ENCODE measurements at places on chromosomes 12 and 14. TPM values are rescaled to one million over a fixed set of nuclear protein-coding genes. Genes with fewer than 3 reads are reported as not detected.

DNA sequence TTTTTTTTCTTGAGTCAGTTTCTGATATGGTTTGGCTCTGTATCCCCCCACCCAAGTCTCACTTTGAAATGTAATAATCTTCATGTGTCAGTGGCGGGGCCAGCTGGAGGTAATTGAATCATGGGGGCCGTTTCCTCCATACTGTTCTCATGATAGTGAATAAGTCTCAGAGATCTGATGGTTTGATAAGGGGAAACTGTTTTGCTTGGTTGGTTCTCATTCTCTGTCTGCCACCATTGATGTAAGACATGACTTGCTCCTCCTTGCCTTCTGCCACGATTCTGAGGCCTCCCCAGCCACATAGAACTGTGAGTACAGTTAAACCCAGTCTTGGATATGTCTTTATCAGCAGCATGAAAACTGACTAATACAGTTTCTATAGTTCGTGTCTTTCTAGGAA lies 42.9 kb downstream of the WNK1 start:
- no peak for DNase-seq

DNA sequence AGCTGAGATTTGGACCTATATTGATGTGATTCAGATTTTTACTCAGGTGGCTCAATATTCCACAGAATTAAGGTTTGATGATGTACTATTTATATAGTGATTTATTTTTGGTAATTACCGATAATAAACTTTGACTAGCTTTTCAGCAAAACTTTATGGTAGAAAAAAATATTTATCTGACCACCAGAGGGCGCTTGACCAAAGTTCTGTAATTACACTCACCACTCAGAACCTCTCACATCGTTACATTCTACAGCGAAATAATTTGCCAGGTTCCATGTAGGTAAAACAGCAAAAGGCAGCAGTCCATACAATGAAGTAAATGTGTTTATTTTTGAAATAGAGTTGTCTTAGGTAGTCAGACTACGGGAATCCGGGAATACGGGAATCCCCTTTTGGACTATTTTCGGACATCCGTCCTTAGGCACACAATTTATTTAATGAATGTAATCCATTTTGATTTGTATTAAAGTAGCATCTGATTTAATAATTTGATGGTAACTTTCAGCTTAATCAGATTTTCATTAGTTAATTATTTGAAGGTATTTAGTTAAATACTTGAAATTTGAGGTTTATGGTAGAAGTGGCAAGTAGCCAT lies 143.0 kb upstream of the DDHD1 start:
- no peak for DNase-seq

ITGB7 gene
- 1.8 TPM for total RNA-seq

- DNase-seq = no peak
These were observed 50.1 kb downstream of the CD9 start for GRCh38 chr12:6250343-6250742.

- peak; percentile 47 for DNase-seq
These were observed 441 bp downstream of the PDE3A start for GRCh38 chr12:20368651-20369304.

DNA sequence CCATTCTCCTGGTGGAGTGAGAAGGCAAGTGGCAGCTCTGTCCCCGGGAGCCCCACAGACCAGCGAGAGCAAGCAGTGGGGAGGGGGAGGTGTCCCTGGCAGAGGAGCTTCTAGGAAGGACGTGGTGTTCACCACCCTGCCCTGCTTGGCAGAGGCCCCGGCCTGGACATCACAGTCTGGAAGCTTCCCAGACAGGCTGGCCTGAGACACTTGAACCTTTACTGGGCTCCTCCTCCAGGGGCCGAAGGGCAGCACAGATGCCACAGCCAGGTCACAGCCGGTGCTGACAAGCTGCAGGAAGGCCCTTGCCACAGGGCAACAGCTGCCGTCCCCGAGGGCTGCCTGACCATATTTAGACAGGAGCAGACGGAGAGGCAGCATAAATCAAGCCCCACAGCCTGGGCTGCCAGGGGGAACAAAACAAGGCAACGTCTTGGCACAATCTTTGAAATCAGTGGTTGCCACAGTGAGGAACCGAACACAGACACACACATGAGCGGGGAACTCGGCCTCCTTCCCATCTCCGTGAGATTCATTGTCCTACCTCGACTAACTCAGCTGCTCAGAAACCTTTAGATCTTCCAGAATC lies 28.5 kb downstream of the PRIMA1 start:
- DNase-seq = peak; percentile 31

GRCh38 chr12:29743801-29744200 lies 39.9 kb downstream of the TMTC1 start:
- no peak for DNase-seq

- DNase-seq = no peak
These were observed 2.7 kb upstream of the HDAC7 start for GRCh38 chr12:47822401-47822800.

OTOGL gene
- total RNA-seq = 0.11 TPM

SOX5 gene
- 33.1 TPM for total RNA-seq

TMEM30B gene
- total RNA-seq = 3.5 TPM

GRCh38 chr12:93587611-93588010 lies 15.1 kb downstream of the SOCS2 start:
- no peak for DNase-seq

TEX52 gene
- total RNA-seq = not detected

GRCh38 chr14:89588016-89588415 lies 171.0 kb upstream of the FOXN3 start:
- DNase-seq = no peak

GRCh38 chr12:26938701-26939062 lies 412 bp downstream of the FGFR1OP2 start:
- DNase-seq = no peak

DNA sequence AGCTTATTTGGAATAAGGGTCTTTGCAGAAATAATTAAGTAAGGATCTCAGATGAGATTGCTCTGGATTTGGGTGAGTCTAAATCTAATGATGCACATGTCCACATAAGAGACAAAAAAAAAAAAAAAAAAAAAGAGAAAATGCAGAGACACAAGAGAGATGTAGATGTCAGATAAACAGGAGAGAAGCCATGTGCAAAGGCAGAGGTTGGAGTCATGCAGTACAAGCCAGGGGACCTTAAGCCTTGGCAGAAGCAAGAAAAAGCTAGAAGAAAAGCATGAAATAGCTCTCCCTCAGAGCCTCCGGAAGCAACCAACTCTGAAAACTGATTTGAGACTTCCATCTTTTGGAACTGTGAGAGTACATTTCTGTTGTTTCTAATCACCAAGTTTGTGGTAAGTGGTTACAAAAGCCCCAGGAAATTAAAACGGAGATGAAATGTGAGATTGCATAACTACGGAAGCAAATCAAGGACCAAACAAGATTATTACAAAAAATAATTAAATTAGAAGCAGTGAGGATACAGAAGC lies 1304.0 kb upstream of the SEL1L start:
- DNase-seq = no peak

GRCh38 chr14:21092273-21093011 lies 6.0 kb downstream of the ZNF219 start:
- peak; percentile 91 for DNase-seq

ABCC9 gene
- 19.0 TPM for total RNA-seq

DNA sequence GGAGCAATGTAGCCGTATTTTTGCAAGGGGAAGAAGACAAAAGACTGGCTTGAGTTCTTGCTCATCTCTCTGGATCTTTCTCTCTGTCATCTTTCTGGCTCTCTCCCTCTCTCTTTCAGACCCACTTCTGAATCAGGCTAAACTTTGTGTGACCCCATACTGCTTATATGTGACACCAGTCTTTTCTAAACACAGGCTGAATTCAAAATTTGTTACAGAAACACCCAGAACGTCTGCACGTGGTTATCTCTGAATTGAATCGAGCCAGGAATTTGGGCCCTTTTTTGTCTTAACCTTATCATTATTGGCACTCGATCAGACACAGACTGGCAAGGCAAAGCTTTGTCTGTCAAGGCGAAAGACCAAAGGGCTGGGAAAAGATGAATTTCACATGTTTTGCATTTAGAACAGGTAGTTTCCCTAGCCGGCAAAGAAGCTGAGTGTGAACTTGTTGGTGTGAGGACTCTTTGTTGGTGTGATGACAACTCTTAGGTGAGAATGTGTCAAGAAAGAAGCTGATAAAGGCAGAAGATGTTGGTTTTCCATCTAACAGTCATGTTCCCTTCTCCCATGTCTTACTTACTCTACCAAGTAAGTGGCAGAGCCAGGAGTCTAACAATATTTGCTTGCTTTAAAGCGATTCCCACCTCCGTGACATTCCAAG lies 150.2 kb upstream of the RFLNA start:
- no peak for DNase-seq

CEP170B gene
- 13.8 TPM for total RNA-seq

DNA sequence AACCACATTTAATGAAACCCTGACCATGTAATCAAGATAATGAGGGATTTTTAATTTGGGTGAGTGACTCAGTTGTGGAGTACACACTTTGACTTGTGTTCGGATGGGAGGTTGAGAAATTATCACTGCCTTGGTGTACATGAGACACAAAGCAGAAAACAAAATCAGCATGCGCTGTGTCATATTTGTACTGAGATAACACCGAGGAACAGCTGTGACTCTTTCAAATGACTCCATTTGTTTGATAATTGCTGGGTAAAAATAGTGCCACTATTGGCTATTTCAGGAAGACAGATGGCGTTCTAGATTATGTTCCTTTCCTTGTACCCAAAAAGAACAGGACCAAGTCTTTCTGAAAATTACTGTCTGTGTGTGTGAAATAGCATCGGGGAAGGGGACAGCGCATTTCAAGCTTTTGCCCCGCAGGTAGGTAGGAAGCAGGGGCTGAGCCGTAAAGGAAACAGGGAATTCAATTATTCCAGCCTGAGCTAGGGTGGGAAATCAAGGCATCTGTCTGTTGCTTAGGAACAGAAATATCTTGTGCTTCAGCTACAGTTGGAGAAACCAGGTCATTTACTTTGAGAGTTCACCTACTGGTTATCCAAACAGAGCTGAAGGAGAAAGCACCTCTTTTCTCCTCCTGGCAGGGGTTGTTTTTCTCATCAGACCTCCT lies 114.3 kb downstream of the SNAPC1 start:
- DNase-seq = no peak

DNA sequence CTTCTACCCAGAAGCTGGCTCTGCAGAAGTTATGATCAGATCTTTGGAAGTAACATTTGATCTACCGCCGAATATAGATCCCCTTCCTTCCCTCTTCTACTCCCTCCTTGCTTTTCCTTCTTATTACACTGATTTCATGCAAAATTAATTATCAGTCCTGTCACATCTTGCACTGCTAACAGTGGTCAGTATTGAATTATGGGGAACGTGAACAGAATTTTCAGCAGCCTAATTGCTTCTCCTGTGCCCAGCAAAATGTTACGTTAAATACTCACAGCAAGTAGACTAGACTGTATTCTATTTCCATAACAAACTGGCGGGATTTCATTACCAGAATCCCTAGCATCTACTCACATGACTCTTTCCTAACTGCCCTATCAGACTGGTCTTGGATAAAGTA lies 596.9 kb downstream of the DIO2 start:
- DNase-seq = no peak

TSHR gene
- 0.41 TPM for total RNA-seq

GRCh38 chr12:54981796-54982195 lies 2.8 kb downstream of the TESPA1 start:
- no peak for DNase-seq

RHEBL1 gene
- total RNA-seq = 0.45 TPM
